ENCODE measurements at places on chromosomes 3 and 15. TPM values are rescaled to one million over a fixed set of nuclear protein-coding genes. Genes with fewer than 3 reads are reported as not detected.
A peak's percentile ranks its signal among the peaks of the same experiment; 100 is the strongest.

DNA sequence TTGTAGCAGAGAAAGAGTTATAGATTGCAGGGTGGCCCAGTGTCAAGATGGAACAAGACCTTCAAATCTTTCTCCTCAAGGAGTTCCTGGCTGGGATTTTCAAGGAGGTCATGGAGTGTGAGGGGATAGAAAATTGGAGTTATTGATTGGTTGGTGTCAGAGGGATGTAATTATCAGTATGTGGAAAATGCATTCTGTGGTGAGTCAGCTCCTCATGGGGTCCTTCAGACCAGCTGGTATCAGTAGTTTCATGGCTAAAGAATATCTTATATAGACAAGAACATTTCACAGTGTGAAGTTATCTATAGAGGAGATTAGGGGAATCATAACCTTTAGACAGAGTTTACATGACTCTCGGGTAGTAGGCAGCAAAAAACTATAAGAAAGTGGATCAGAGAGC is 1114.0 kb upstream of the GBE1 start:
- no peak for DNase-seq
- peak overlapping the region; percentile 52 for H3K27ac ChIP-seq
- peaks cover 4% of the 10 kb centered on the region for H3K4me1 ChIP-seq

GRCh38 chr3:55156851-55157650 is 229.2 kb upstream of the LRTM1 start:
- no peak overlapping the region for H3K27ac ChIP-seq
- no peak overlapping the region for H3K4me3 ChIP-seq
- DNase-seq, result no peak
- no peaks in the 10 kb centered on the region for H3K27me3 ChIP-seq
- no peaks in the 10 kb centered on the region for H3K4me1 ChIP-seq
- H3K36me3 ChIP-seq, result no peaks in the 10 kb centered on the region

DNA sequence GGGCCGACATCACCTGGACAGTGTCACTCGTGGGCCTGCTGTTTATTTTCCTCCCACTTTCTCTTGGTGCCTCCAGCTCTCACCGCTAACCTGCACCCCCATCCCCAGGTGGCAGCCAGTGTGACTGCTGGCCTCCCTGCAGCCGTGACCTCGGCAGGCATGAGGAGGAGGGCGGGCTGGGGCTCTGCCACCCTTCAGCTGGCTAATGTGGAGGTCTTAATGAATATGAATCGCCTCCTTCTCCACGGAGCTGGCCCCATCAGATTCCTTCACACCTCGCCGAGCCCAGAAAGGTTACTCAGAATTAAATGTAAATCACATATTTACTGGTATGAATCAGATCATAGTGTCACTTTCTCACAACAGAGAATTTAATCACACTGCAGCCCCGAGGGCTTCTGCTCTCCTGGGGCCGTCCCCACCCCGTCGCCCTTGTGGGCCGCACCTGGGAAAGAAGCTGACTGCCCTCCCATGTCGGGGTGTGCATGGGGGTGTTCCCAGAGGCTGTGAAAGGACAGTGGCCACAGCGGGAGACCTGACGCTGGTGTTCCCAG is 171.1 kb upstream of the TLE3 start:
- no peak for DNase-seq
- H3K36me3 ChIP-seq, result no peaks in the 10 kb centered on the region
- peaks cover 12% of the 10 kb centered on the region for H3K27me3 ChIP-seq

- peaks cover 3% of the 10 kb centered on the region for H3K27me3 ChIP-seq
- H3K27ac ChIP-seq, result no peak overlapping the region
- DNase-seq, result no peak
- peaks cover 13% of the 10 kb centered on the region for H3K4me1 ChIP-seq
- peaks cover 3% of the 10 kb centered on the region for H3K36me3 ChIP-seq
These were observed 100.5 kb downstream of the LINGO1 start for GRCh38 chr15:77532067-77532710.

GRCh38 chr3:44962621-44963393 is 13.2 kb downstream of the ZDHHC3 start:
- H3K4me3 ChIP-seq, result no peak overlapping the region
- H3K27ac ChIP-seq, result no peak overlapping the region
- no peak for DNase-seq
- no peaks in the 10 kb centered on the region for H3K27me3 ChIP-seq
- no peaks in the 10 kb centered on the region for H3K36me3 ChIP-seq

The ECE2 gene
- total RNA-seq, result 1.6 TPM
